HS-27A (cell line): ENCODE measurements at places on chromosomes 11 and 22.

DNA sequence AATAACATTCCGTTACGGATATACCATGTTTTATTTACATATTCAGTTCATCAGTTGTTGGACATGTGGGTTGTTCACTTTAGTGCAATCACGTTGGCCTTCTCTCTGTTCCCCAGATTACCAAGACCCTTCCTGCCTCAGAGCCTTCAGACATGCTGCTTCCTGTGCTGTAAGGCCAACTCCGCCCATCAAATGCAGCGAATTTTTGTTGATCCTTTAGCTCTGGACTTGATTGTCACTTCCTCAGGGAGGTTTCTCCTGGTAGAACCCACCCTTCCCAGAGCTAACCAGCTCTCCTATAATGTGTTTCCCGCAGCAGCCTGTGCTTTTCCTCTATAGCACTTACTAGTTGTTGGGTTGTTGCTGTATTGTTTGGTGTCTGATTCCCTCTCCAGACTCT, 39.4 kb downstream of the SWAP70 start:
- DNase-seq = no peak

GRCh38 chr11:69368119-69368880, 74.3 kb downstream of the MYEOV start:
- no peak for DNase-seq

DNA sequence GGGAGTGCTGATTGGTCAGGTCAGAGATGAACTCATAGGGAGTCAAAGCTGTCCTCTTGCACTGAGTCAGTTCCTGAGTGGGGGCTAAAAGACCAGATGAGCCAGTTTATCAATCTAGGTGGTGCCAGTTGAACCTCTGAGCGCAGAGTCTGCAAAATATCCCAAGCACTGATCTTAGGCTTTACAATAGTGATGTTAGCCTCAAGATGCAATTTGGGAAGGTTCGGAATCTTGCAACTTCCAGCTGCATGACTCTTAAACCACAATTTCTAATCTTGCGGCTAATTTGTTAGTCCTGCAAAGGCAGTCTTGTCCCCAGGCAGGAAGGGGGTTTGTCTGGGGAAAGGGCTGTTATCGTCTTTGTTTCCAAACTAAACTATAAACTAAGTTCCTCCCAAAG, 92.3 kb upstream of the PARVA start:
- DNase-seq = peak; percentile 95

GRCh38 chr22:28977060-28977459, 84.6 kb downstream of the C22orf31 start:
- no peak for DNase-seq

DNA sequence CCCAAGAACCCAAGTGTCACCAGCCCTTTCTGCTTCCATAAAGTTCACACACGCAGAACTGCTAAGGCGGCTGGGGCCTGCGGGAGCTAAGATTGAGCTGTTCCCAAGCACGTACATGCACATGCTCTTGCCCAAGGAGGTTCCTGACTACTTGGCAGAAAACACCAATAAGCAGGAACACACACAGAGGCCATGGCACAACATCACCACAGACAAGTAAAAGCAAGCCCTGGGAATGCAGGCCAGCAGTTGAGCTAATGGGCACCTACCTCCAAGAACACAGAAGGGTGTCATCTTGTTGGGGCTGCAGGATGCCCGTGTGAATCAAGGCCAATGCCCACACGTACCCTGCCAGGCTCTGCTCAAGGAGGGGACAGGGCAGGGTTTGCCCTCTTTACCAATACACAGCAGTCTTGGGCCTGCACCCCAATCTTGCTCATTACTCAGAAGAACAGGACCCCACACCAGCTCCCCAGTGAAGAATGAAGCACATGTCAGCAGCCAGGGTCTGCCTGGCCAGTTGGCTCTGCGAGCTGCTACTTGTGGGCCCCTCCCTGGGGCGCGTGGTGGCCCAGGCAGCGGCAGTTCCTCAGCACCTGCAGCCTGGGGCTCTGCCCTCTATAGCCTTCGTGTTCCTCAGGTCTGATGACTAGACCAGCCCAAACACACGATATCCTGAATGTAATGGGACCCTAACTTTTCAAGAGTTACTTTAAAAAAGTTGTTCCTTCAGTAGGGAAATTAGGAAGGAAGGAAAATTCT, 32.3 kb upstream of the CYP2D6 start:
- DNase-seq = no peak

GRCh38 chr11:108571001-108571400, 22.6 kb downstream of the EXPH5 start:
- no peak for DNase-seq

DNA sequence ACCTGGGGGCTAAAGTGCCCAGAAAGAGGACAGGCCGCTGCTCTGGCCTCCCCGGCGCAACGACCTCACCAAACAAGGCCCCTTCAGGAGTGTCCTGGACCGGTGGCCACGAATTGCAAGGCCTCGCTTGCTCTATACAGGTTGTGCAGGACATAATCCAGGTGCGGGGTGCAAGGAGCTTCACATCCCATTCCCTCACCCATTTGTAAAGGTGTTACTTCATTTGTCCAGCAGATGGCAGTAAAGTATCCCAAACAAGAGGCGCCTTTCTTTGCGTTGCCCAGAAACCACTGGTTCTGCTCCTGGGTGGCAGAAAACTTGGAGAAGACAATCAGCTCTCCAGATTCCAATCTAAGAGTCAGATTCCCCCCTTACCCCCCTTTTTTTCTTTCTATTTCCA, 35.9 kb upstream of the PRDM11 start:
- peak; percentile 50 for DNase-seq
